A549 (cell line): ENCODE measurements at places on chromosomes 13 and 19. TPM values are rescaled to one million over a fixed set of nuclear protein-coding genes. Genes with fewer than 3 reads are reported as not detected.

The SLC25A30 gene
- 10.1 to 10.6 TPM (median 10.1 TPM) in 3 replicates for polyA plus RNA-seq

The JSRP1 gene
- polyA plus RNA-seq: 0.16 to 0.41 TPM (median 0.32 TPM) in 3 replicates

The YJEFN3 gene
- polyA plus RNA-seq: 7.2 to 8.4 TPM (median 7.5 TPM) in 3 replicates

The CD22 gene
- 0.05 TPM in 1 of 3 replicates, not detected in the others for polyA plus RNA-seq

The GPC5 gene
- polyA plus RNA-seq: not detected in 3 replicates

The TMEM38A gene
- polyA plus RNA-seq: 1.1 to 2.1 TPM (median 1.5 TPM) in 3 replicates

The NRTN gene
- 0.45 to 0.61 TPM (median 0.50 TPM) in 3 replicates for polyA plus RNA-seq

The KLK14 gene
- 0.22 to 0.44 TPM in 2 of 3 replicates, not detected in the other for polyA plus RNA-seq

The UNC13A gene
- polyA plus RNA-seq: 2.6 to 3.1 TPM (median 2.8 TPM) in 3 replicates

The CALR3 gene
- not detected in 3 replicates for polyA plus RNA-seq

The ZNF729 gene
- not detected in 3 replicates for polyA plus RNA-seq

The SYNE4 gene
- polyA plus RNA-seq: 0.37 to 0.49 TPM (median 0.44 TPM) in 3 replicates

The FCAR gene
- not detected in 3 replicates for polyA plus RNA-seq

The GNG7 gene
- polyA plus RNA-seq: 0.06 to 0.08 TPM (median 0.07 TPM) in 3 replicates

The CYP4F2 gene
- 0.07 to 0.13 TPM (median 0.07 TPM) in 3 replicates for polyA plus RNA-seq

The F7 gene
- 0.26 to 0.44 TPM (median 0.30 TPM) in 3 replicates for polyA plus RNA-seq

The FPR2 gene
- not detected in 3 replicates for polyA plus RNA-seq

The ZNF578 gene
- not detected in 3 replicates for polyA plus RNA-seq

The TRPC4 gene
- 0.05 to 0.09 TPM (median 0.09 TPM) in 3 replicates for polyA plus RNA-seq

The POLRMT gene
- polyA plus RNA-seq: 65.0 to 68.8 TPM (median 66.5 TPM) in 3 replicates

The ARHGAP35 gene
- 33.2 to 33.7 TPM (median 33.3 TPM) in 3 replicates for polyA plus RNA-seq

The ZNF546 gene
- 3.1 to 3.8 TPM (median 3.7 TPM) in 3 replicates for polyA plus RNA-seq

The NEK3 gene
- 6.5 to 9.3 TPM (median 6.6 TPM) in 3 replicates for polyA plus RNA-seq

The TRAPPC6A gene
- polyA plus RNA-seq: 23.7 to 30.5 TPM (median 28.5 TPM) in 3 replicates

The NALCN gene
- polyA plus RNA-seq: 1.8 to 2.7 TPM (median 2.2 TPM) in 3 replicates

The SLC15A1 gene
- 0.04 to 0.05 TPM in 2 of 3 replicates, not detected in the other for polyA plus RNA-seq

The CASP14 gene
- polyA plus RNA-seq: not detected in 3 replicates

The RASGRP4 gene
- polyA plus RNA-seq: 0.09 to 0.30 TPM (median 0.18 TPM) in 3 replicates

The MAMSTR gene
- 0.33 to 0.44 TPM (median 0.40 TPM) in 3 replicates for polyA plus RNA-seq

The SIGLEC14 gene
- not detected in 3 replicates for polyA plus RNA-seq

The EPS8L1 gene
- 3.5 to 3.8 TPM (median 3.7 TPM) in 3 replicates for polyA plus RNA-seq

The FCHO1 gene
- 13.1 to 14.3 TPM (median 13.6 TPM) in 3 replicates for polyA plus RNA-seq

The MEDAG gene
- polyA plus RNA-seq: 0.05 to 0.21 TPM (median 0.09 TPM) in 3 replicates

The NCR1 gene
- not detected in 3 replicates for polyA plus RNA-seq
